ENCODE measurements at places on chromosomes 7 and 10.

- no peak for DNase-seq
These were observed 32.4 kb downstream of the NSUN6 start for GRCh38 chr10:18619016-18619415.

DNA sequence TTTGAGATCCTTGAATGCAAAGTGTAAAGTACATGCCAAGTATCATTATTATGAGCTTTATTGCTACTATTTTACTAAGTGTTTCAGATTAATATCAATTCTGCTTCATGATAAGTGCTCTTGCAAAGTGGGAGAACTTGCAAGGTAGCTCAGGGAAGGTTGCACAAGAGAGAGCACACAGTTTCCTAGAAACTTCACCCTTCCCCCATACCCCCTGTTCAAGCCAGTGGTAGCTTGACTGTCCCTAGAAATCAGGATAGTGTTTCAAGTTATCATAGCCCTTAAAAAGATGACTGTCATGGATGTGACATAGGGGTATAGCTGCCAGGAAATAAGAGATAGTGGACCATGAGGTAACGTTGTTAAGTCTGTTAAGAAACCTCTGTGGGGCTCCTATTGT, 251.5 kb downstream of the TRIL start:
- DNase-seq = no peak

DNA sequence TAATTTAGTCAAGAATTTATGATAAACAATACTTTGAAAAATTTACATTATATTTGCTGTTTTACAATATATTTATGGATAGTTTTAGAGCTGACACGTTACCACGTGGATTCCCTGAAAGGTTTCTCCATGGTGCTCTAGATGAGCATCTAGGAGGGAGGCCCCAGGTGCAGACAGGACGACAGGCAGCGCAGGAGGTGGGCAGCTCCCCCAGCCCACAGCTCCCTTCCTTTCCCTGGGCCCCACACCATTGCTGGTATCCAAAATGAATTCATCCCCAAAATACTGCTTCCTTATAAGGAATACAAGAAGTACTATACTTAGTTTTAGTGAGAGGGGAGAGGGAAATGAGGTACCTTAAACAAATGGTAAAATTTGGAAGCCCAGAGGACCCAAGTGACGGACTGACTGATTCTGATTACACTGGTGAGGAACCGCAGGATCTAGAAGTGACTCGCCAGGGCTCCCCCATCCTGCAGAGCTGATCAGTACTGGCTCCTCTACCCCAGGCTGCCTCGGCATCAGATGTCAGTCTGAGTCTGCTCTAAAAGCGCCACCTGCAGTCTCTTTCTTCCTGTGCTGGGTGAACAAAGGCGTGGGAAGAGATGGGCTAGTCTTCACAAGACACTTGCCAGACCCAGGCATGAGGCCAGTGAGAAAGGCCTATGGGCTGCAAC, 89.2 kb downstream of the DLG5 start:
- DNase-seq = peak; percentile 22

DNA sequence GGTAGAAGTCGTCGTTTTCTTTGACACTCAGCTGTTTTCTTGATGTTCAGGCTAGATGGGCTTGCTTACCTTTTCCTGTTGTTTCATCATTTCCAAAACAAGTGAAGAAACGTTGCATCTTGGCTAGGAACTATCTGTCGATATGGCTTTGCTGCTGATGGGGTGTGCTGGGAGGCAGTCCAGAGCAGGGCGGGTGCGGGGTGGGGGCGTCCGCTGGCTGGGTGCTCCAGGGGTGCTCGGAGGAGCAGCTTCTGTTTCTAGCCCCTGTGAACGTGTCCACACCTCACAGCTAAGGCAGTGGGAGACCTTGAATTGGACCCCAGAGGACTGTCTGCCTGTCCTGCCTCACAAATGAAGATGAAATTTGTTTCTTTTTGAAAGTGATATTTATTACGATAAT, 7.6 kb upstream of the SUN1 start:
- no peak for DNase-seq

DNA sequence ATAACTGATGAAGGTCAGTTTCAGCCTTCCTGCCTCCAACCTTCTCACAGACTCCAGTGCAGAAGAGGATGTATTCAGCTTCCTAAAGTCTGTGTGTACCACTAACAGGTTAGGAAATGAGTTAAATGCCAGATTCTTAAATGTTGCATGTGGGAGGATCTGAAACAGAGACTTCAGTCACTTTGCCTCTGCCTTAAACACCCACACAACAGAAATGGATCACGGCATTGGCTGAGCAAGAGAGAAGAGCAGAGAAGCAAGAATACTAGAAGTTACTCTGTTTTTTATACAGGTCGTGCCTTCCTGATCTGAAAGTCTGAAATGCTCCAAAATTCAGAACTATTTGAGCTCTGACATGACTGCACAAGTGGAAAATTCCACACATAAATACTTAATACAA, 98.9 kb upstream of the ARHGAP21 start:
- DNase-seq = no peak

GRCh38 chr10:117519286-117519685, 23.3 kb upstream of the EMX2 start:
- no peak for DNase-seq

Measured in stimulated activated CD4-positive, alpha-beta T cell treated with anti-CD3 and anti-CD28 coated beads, Interleukin-1b, Interleukin-23, amount 100 ng/mL, for 4 hours (primary cell).